PC-3 (cell line): ENCODE measurements at places on chromosomes 1 and 21.

DNA sequence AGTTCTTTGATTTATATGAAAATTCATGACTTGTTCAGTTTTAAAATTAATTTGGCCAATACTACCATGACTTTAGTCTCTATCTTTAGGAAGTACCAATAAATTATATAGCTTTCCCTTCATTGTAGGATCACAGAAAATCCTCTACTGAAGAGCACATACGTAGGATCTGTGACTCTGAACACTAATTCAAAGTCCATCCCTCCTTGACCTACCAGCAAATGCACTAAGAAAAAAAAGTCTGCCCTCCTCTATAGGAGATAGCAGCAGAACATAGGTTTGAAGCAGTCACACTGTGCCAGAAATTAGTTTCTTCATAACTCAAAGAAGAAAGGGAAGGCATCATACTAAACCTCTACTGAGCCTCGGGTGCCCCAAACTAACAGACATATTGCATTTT is 16.5 kb downstream of the BRWD1 start:
- DNase-seq, result no peak

GRCh38 chr1:177124577-177125278 is 39.8 kb downstream of the ASTN1 start:
- no peak for DNase-seq

GRCh38 chr1:90798344-90798743 is 81.2 kb upstream of the BARHL2 start:
- no peak for DNase-seq

DNA sequence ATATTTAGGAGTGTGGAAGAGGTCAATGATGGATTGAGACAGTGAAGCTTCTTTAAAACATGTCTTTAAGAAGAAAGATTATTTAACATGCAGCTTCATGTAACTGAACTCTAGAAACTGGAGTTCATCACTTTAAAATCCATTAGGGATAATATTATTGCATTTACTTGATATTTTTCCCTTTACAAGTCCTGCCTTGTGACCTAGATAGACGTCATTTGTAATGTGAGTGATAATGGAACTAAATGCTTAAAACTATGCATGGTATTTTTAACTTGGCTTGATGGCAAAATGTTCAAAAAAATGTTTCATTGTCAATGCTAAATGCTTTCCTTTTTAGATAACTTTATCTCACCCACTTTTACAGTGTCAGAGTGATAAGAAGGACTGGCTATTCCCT is 723.7 kb downstream of the RWDD3 start:
- no peak for DNase-seq

GRCh38 chr1:207423560-207424292 is 30.4 kb upstream of the CR2 start:
- peak; percentile 19 for DNase-seq

GRCh38 chr21:45285266-45285931 is 2.3 kb downstream of the POFUT2 start:
- no peak for DNase-seq

GRCh38 chr1:209648346-209648745 is 3.9 kb downstream of the LAMB3 start:
- no peak for DNase-seq

GRCh38 chr21:36858320-36858957 is 108.0 kb downstream of the HLCS start:
- DNase-seq, result peak; percentile 89

DNA sequence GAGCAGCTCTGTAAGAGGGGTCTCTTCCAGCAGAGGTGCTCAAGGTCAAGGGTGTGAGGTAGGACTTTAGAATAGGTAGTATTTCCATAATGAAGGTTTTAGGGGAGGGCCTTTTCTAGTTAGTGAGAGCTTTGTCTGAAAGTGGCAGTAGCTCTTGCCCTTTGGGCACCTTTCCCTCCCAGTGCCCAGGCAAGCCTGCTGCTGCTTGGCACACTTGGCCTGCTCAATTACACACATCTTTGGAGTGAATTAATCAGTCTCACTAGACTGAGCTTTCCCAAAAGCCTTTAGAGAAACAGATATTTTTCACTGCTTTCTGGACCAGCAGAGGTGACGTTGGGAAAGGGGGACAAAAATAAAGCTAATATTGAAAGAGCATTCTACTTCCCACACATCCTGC is 48.0 kb downstream of the MAB21L3 start:
- no peak for DNase-seq

DNA sequence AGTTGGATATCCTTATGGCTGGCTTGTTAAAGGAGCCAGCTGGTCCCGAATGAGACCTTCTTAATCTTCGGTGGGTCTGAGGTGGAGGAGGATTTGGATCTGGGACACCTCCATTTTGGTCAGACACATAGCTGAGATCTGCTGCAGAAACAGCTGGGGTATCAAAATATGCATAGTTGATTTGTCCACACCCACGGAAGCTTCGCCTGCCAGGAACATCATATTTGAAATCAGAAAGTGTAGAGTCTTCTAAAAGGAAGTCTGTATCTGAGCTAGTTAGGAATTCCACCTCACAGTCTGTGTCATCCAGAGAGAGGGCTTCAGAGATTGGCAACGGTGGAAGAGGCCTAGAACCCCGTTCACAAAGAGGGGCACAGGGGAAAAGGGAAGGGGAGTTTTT is 12.3 kb downstream of the ERRFI1 start:
- DNase-seq, result no peak

DNA sequence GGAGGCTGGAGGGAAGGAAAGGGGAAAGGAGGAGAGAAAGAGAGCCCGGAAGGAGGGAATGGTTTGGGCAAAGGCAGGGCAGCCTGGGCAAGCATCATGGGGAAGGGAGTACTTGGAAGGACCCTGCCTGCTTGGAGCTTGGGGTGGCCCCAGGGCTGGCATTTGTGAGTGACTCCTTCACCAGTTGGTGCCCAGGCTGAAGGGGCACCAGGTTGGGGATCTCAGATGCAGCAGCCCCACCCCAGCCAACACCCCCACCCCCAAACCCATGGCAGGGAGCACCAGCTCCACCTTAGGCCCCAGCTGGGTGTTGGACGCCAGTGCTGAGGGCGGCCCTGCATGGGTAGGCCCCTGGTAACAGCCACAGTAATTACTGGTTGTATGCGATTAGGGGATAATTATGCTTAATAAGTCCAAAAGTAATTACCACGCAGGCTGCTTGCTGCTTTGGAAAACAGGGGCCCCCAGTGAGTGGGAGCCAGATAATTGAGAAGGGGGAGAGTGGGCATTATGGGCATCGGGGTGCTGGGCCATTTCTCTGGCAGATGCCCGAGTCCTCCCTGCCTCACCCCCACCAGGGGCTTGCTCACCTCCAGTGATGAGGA is 78.3 kb downstream of the VWA5B1 start:
- no peak for DNase-seq

DNA sequence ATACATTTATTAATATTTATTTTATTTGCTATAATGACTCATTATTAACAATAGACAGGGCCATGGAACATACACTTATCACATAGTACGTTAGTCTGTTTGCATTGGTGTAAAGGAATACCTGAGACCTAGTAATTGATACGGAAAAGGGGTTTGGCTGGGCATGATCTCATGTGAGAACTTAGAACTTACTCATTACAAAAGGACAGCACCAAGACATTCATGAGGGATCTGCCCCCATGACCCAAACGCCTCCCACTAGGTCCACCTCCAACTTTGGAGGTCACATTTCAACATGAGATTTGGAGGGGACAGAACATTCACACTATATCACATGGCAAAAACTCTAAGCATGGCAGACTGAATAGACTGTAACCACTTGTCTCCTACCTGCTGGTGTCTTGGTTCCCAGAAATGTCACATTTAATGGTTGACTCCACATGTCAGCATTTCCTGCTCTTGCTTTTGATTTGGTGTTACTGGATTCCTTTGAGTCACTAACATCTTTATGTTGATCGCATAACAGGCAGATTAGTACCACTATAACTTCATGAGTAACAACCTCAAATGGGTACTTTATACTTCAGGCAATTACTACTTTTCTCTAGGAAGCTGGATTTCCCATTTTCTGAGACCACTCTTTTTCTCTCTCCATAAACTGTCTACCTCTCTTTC is 3.5 kb upstream of the C1orf116 start:
- DNase-seq, result peak; percentile 53

DNA sequence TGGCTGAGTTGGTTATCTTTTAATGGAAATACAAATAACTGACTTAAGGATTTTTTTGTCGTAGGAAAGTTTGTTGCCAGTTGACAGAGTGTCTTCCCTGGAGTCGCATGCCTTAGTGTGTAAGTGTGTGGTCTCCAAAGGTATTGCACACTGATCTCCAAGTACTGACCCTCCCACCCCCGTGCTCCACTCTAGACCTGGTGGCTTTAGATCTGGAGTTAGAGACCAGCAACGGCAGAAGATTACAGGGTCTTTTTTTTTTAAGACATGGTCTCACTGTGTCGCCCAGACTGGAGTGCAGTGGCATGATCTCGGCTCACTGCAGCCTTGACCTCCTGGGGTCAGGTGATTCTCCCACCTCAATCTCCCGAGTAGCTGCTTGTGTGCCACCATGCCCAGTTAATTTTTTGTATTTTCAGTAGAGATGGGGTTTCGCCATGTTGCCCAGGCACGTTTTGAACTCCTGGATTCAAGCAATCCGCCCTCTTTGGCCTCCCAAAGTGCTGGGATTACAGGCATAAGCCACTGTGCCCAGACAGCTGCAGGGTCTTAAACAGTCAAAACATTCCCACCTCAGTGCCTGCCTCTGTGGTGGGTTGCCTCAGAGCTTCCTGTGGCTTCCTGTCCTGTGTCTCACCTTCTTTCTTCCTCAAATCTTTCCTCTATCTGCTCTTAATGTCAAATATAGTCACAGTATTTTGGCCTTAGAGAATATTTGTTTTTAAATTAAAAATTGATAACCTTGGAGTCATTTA is 6.9 kb downstream of the TRAPPC10 start:
- no peak for DNase-seq

GRCh38 chr1:46547481-46548383 is 3.7 kb downstream of the KNCN start:
- DNase-seq, result peak; percentile 70

DNA sequence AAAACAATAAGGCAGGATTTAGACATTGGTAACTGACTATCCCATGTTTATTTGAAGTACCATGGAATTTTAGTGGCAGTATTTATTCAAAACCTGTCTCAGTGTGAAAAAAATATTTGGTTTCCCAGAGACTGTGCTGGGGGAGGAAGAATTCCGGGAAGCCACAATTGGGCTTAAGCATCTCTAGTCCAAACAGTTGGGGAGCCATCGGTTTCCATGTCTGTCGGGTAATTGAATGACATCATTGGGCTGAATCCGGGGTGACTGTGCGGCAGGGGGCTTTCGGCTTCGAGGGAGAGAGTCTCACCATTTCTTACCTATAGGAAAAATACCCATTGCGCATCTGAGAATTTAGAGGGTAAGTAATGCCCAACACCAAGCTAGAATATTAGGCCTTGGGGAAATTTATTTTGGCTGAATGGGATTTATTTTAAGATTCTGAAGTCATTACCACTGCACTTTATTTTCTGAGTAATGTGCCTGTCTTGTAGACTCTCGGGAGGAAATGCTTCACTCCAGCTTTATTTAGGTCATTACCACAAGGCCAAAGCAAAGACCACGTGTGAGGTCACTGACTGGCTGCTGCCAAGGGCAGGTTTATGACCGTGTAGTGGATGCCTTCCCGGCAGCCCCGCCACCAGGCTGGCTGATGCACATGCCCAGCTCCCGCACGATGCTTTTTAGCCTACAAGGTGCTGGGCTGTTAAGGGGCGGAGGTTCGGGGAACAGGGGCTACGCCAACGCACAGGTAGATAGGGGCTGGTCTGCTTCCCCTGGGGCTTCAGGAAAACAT is 23.1 kb upstream of the UMODL1 start:
- DNase-seq, result peak; percentile 58

DNA sequence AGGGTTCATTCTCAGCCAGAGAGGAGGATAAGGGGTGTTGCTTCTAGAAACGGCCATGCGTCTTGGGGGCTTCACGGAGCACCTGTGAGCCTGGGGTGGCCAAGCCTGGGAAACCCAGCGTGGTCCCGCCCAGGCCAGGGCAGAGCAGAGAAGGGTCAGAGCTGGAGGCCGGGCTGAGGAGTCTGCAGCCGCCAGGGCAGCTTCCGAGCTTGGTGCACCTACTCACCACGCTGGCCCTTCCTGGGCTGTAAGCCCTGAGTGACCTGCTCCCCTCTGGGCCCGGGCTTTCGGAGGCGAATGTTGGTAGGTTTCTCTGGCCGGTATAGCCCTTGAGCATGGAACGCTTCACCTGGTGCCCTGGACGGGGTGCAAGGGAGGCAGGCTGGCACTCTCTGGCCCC is 169.8 kb upstream of the ARHGEF16 start:
- no peak for DNase-seq
